HFF-Myc (cell line): ENCODE measurements at places on chromosomes 11 and 22.

- DNase-seq: no peak
Observed at GRCh38 chr11:1460986-1461825, 25.4 kb downstream of the MOB2 start.

DNA sequence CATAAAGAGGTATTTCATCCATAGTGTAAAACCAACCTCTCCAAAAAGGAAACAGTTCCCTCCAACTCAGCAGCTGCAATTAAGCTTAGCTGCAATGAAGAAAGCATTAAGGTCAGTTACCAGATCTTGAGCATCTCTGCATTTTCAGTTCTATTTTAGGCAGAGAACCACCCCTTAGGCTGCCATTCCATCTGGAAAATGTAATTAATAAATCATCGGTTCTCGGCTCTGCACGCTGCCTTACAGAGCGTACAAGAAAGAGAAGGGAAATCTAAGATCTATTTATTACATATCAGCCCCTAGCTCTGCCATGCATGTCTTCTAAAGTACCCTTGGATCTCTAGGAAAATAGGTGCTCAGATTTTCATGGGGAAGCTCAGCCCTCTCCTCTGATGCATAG is 71.5 kb downstream of the RCN1 start:
- no peak for DNase-seq

DNA sequence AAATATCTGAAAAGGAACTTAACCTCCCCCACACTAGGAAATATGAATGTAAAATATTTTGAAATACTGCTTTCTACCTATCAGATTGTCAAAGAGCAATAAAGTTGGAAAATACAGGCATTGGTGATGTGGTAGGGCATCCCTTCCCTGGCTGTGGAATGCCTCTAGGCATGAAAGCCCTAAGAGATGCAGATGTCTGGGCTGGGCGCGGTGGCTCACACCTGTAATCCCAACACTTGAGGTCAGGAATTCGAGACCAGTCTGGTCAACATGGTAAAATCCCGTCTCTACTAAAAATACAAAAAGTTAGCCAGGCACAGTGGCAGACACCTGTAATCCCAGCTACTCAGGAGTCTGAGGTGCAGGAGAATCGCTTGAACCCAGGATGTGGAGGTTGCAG is 22.0 kb downstream of the ARAP1 start:
- no peak for DNase-seq

GRCh38 chr11:101305496-101305895 is 175.9 kb upstream of the PGR start:
- DNase-seq: no peak

DNA sequence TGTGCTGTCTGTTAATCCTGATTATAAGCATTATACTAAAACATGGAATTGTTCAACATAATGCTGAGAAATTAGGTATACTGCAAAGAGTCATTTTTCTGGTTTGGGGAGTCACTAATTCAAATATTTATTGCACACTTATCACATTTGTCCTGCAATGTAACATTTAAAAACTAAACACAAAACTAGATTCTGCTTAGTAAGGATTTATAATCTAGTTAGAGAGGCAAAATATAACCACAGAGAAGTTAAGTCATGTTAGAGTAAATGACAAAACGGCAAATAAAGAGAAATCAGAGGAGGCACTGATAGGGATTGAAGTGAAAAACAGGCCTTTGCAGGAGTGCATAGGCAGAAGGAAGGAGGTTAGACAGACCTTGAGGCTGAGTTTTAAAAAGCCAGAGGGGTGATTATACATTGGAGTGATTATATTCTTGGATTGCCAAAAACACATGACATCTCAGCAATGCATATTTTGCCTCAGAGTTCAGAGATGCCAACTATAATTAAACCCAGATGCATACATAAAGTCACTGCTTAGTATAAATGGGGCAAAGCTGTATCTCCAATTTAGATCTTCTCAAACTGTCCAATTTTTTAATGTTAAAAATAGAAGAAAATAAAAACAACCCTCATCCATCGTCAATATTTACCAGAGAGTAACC is 49.7 kb downstream of the CCDC34 start:
- no peak for DNase-seq

DNA sequence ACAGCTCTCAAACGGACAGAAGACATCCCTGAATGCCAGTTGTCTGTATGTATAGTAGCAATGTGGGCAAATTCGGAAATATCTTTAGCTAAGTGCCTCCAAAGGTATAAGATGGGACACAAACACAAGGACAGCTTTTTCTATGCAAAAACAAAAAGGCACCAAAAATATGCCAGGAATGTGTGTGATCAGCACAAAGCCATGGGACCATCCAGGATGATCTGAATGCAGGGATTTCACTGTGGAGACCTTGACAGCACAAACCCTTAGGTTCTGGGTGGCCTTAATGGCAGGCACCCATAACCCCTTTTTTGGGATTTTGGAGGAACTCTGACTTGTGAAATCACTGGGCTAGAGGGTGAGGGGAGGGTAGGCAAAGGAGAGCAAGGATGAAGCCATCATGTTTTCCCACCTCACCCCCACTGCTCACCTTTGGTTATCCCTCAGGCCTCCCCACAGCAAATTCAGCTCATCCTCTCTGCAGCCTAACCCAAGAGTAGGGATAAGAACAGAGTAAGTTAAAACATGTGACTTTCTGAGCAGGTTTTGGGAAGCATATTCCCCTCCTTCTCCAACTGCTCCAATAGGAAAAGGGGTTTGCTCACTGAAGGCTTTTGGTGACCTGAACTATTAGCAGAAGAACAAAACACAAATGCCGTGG is 154.6 kb downstream of the SNX19 start:
- no peak for DNase-seq
